T-helper 1 cell (primary cell): ENCODE measurements at places on chromosomes 5 and 9.
A peak's percentile ranks its signal among the peaks of the same experiment; 100 is the strongest.

DNA sequence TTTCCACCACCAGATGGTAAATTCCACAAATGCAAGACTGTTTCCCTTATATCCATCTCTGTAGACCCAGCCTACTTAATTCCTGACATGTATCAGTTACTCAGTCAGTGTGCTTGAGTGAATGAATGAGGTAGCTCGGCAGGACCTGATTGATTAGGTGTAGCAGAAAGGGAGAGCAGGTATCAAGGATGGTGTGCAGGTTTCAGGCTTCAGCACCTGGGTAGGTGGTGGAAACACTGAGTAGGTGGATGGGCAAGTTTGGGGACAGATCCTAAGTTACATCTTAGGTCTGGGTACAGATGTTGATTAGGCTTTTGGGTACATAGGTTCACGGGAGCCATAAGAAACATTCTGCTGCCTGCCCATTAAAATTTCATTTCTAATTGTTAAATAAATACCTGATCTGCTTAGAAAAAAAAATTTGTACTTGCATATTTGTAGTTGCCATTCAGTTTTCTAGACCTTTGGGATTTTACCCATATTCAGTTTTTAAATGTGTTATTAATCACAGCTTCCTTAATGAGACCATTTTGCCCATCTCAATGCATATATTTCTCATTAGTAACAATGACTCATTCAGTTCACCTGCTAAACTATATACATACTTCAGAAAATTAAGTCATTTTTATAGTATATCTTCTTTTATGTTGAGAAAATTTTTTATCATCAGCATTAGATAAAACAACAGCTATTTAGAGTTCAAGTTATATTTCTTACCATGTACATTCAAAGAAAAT is 111.8 kb downstream of the INIP start:
- no peak for DNase-seq

DNA sequence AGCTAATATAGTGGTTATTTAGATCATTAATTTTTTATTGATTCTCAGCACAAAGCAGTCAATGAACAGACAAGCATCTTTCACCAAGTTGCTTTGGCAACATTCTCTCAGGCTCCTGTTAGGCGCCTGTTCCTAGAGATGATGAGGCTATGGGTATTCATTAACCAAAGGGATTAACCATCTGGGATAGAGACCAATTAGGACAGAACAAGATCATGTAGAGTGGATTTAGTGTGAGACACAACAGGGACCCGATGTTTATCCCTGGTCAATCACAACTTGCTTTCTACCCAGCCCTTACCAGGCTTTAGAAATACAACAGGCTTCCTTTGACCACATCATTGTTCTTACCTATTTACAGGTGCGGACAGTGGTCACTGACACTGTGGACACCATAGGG is 82.2 kb downstream of the PJA2 start:
- no peak for DNase-seq

DNA sequence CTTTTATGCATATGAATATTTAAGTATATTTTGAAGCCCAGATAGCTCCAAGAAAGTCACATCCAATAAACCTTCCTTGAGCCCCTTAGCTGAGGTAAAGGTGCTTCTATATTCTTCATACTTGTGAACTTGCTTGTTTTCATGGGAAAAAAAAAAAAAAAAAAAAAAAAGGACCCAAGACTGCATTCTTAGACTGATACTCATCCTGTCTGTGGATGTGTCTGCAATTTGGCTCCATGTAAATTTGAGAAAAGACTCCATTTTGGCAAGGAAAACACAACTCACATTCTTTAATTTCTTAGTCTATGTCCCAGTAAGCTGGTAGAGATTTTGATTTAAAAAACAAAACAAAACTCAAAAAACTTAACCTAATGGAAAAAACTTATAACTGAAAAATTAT is 238.3 kb downstream of the FBXL17 start:
- no peak for DNase-seq

GRCh38 chr5:106185661-106186081 is 1485.1 kb downstream of the EFNA5 start:
- no peak for DNase-seq

- DNase-seq, result no peak
Measured at GRCh38 chr5:123511290-123511647, 708 bp upstream of the CSNK1G3 start.

- DNase-seq, result no peak
Measured at GRCh38 chr5:14348142-14348541, 205.0 kb downstream of the TRIO start.

GRCh38 chr9:5718296-5719032 is 89.6 kb downstream of the RIC1 start:
- DNase-seq, result no peak

GRCh38 chr9:7970681-7971330 is 171.2 kb upstream of the DMAC1 start:
- no peak for DNase-seq

- peak; percentile 7 for DNase-seq
Measured at GRCh38 chr9:4793459-4794395, 983 bp downstream of the RCL1 start.

GRCh38 chr5:111926026-111926425 is 169.0 kb upstream of the NREP start:
- DNase-seq, result no peak
